ENCODE measurements at places on chromosomes 6 and 20. TPM values are rescaled to one million over a fixed set of nuclear protein-coding genes. Genes with fewer than 3 reads are reported as not detected.

GRCh38 chr6:81451787-81452186 lies 300.7 kb downstream of the TENT5A start:
- DNase-seq: peak; percentile 53

GRCh38 chr6:157514659-157515496 lies 133.9 kb downstream of the ZDHHC14 start:
- DNase-seq: peak; percentile 32

DNA sequence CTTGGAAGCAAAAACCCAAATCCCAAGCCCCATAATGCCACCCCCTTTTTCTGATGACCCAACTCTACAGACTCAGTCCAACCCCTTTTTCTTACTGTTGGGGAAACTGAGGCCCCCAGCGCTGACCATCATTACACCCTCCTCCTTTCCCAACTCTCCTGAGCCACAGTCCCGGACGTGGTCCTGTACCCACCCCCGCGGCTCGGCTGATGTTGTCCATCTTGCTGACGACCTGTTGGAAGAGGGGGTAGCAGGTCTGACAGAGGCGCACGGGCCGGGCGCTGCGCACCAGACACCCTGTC lies 533 bp downstream of the OSTM1 start:
- no peak for DNase-seq

- no peak for DNase-seq
Measured at GRCh38 chr20:64042054-64042781, 6.2 kb downstream of the C20orf204 start.

- peak; percentile 42 for DNase-seq
Measured at GRCh38 chr20:22385602-22386305, 198.6 kb downstream of the FOXA2 start.

DNA sequence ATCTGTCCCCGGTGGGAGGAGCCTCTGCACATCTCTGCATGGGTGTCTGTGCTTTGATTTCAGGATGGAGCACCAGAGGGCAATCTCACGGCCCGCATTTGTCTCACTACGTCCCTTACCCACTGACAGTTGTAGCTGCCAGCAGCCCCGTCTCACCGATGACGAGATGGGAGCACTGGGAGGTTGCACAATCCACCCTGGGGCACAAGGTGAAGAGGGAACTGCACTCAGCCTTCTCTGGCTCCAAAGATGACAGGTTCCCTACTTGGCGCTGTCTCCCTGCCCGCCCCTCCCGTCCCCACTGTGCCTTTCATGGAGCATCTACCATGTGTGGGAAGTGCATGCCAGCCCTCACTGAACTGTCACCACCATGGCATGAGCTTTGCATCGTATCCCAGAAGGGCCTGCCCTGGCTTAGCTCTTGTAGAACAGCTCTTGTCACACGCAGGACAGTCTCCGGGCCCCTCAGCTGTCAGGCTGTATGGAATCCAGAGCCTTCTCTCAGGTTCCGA lies 99.9 kb upstream of the PMEPA1 start:
- no peak for DNase-seq

GRCh38 chr6:139081471-139081870 lies 52.9 kb downstream of the ABRACL start:
- no peak for DNase-seq

- DNase-seq: no peak
Measured at GRCh38 chr6:74357321-74357720, 661.3 kb downstream of the CD109 start.

DNA sequence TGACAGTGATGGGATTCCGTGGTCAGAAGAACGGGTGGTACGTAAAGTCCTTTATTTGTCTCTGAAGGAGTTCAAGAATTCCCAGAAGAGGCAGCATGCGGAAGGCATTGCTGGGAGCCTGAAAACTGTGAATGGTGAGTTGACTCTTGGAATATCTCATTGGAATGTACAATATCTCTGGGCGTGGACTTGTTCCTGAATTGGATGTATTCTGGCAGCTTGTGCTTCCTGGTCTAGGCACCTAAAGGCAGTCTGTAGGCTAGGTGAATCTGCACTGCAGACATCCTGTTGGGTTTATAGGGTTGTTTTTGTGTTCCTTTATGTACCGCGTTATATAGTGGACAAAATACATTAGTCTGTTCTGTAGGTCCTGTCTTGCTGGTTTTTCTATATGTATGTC lies 128.2 kb downstream of the JARID2 start:
- no peak for DNase-seq

DNA sequence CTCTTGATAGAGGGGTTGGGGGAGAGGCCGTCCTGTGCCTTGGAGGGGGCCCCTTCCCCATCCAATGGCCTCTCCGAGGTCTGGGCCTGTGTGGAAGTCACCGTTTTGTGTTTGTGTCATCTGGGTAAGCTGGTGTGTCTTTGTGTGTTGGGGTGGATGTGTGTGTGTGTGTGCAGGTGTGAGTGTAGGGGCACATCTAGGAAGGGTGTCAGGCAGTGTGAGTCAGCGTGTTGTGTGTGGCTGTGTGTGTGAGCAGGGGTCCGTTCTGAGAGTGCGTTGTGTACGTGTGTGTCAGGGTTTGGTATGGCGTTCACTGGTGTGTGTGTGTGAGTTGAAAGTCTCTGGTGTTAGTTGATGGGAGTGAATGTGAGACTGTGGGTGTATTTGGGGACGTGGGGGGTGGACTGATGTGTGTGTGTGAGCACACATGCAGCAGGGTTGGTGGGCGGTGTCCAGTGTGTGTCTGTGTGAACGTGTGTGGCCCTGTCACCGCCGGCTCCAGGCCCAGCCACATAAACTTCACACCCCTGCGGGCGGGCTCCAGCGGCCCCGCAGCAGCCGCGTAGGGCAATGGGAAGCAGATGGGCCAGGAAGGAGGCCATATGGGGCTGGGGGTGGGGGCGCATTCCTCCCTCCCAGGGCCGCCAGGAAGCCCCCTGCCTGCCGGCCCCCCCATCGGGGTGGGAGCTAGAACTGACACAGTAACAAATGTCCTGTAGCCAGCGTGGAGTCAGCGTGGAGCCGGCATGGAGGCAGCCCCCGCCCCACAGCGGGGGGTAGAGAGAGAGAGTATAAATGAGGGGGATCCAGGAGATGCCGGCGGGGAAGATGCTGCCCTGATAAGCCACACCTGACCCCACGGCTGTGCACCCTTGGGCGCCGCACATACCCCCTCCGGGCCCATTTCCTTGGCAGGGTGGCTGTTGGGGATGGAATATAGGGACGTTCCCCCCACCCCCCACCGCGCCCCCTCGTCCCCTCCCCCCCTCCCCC lies 32.1 kb downstream of the SNAI1 start:
- no peak for DNase-seq

DNA sequence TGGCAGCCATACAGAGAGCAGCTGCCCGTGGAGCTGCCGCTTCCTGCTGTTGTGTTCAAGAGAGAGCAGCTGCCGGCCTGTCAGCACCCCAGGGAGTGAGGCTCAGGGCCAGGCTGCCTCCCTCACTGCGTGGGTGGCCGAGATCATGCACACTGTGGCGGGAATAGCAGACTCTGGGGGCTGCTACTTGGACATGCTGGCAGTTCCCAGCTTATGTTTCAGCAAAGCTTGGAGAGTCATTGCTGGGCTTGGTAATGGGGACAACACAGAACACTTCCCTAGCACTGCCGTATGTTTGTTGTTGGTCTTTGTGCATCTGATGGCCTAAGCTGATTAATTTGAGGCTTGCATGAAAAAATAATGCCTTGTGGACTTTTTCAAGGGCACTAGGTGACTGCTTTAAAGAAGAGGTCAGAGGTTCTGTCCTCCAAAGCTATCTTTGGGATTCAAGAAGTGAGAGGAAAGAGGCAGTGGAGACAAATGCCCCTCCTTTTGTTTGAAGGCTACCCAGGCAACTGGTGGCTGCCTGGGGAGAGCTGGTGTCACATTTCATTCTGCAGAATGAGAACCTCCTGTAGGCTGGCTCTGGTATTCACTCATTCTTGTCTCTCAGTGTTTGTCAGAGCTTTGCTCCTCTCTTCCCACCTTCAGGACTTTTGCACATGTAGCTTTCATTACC lies 18.8 kb downstream of the MRAP2 start:
- peak; percentile 21 for DNase-seq

DNA sequence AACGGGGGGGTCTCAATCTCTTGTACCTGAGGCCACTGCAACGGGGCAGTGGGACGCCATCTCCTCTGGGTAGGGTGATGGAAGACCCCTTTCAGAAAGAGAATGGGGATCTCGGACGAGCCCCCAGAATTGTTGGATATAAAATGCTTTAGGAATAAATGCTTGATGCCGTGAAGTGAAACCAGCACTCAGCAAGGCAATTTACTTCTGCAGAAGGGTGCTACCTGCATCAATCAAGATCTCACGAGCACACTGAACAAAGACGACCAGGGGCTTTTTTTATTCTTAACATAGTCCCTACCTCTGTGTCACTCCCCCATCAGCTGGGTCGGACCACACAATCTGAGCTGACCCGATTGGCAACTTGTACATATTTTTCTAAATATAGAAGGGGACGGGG lies 203.6 kb upstream of the TBX18 start:
- DNase-seq: no peak

DNA sequence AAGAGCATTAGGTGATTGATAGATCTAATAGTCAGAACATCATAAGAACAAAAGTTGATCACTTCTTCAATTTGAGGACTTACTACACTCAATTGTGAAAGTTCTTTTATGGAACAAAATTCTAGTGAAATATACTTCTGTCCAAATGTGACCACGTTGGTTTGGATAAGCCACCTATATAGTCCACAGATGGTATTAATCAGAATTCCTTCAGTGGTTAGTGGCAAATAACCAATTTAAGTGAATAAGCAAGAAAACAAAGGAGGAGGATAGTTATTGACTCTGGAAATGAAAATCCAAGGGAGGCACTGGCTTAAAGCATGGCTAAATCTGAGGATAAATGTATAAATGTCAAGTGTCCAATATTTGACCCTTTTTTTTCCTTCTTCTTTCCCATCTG lies 268.5 kb upstream of the MARCKS start:
- no peak for DNase-seq

GRCh38 chr6:56400273-56400672 lies 152.9 kb upstream of the COL21A1 start:
- peak; percentile 39 for DNase-seq

- DNase-seq: peak; percentile 59
Measured at GRCh38 chr6:122730775-122731386, 48.6 kb upstream of the FABP7 start.

- no peak for DNase-seq
Measured at GRCh38 chr6:12750416-12750815, 33.8 kb downstream of the PHACTR1 start.

DNA sequence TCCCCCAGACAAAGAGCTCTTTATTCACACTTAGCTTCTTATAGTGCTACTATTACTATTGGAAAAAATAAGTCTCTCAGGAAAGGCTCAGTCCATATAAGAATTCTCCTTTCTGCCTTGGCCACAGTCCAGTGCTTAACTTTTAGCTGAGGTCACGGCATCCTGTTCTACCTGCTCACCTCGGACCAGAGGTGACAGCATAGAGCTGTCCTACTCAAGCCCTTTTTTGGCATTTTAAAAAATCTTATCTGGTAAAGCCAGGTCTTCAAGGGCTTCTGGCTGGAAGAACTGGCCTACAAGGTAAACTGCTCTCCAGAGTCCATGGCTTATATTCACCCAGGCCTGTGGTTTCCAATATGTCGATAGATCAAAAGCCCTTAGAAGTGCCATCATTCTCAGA lies 109.7 kb downstream of the RCAN2 start:
- DNase-seq: no peak

DNA sequence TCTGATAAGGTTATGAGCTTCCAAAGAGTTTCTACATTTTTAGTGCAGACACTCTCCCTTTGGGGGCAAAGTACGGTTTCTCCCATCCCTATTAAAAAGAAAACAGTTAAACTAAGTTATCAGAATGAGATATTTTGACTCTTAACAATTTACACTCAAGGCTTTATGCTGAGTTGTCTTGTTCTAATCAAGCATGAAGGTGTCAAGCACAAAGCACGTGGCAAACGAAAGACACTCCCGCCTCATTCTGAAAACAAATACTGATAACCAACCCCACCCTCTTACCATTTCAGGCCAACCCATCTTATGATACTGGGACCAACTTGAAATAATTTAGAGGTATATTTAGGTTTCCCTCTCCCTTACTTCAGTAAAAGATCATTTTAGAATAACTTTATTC lies 24.3 kb downstream of the OR14J1 start:
- no peak for DNase-seq

GRCh38 chr6:32796848-32797776 lies 19.7 kb downstream of the HLA-DOB start:
- DNase-seq: peak; percentile 61

- DNase-seq: no peak
Measured at GRCh38 chr6:75656479-75656878, 54.8 kb downstream of the SENP6 start.

- no peak for DNase-seq
Measured at GRCh38 chr6:109263873-109264700, 118.2 kb downstream of the CD164 start.

DNA sequence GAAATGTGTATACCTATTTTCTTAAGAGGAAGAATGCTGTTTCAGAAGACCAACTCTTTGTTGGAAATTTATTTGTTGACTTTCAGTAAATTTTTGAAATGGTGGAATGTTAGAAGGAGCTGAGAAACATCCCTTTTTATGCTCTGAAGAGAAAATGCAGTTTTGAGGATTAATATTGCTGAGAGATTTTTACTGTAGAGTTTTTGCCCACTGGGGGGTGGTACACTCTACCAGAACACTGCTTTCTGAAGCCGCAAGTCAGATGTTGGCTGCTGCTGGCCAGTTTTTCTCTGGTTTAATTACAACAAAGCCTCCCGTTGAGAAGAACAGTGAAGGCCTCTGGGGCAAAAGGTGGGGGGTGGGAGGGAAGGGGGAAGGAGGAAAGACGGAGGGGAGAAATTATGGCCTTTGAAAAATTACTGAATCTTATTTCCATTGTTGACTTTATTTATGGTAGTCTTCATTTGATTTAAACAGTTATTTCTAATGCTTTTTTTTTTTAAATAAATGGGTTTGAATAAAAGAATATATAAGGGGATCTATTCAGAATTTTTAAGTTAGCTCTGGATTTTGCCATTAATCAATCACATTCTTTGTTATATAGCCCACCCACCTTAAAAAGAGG lies 3.0 kb downstream of the FLRT3 start:
- DNase-seq: peak; percentile 69

DNA sequence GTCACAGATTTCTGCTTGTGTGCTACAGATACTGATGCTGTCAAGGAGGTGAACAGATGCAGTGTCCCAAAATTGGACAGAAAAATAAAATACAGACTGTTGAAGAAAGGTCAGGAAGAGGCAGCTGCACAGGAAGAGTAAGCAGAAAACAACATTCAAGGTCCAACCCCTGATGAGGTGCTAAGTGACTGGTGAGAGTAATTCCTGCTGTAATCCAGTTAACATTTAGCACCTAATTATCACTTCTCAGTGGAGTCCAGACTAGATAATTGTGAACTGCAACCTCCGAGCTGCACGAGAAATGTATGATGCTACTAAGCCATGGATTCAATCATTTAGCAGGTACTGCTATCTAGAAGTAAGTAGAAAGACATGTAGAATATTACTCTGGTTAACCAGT lies 36.3 kb upstream of the NRSN1 start:
- DNase-seq: no peak

The GNRH2 gene
- total RNA-seq: not detected

The TCF19 gene
- 80.8 TPM for total RNA-seq

The SLCO4A1 gene
- 78.8 TPM for total RNA-seq

The OPRL1 gene
- 1.2 TPM for total RNA-seq

The OR2J3 gene
- not detected for total RNA-seq

The ID4 gene
- total RNA-seq: not detected

The C6orf132 gene
- 136 TPM for total RNA-seq

The RPL7L1 gene
- total RNA-seq: 63.6 TPM

The RAB44 gene
- not detected for total RNA-seq

The SPTLC3 gene
- 1.1 TPM for total RNA-seq

The WFDC5 gene
- total RNA-seq: not detected
